ENCODE measurements at places on chromosomes 2 and 18.

DNA sequence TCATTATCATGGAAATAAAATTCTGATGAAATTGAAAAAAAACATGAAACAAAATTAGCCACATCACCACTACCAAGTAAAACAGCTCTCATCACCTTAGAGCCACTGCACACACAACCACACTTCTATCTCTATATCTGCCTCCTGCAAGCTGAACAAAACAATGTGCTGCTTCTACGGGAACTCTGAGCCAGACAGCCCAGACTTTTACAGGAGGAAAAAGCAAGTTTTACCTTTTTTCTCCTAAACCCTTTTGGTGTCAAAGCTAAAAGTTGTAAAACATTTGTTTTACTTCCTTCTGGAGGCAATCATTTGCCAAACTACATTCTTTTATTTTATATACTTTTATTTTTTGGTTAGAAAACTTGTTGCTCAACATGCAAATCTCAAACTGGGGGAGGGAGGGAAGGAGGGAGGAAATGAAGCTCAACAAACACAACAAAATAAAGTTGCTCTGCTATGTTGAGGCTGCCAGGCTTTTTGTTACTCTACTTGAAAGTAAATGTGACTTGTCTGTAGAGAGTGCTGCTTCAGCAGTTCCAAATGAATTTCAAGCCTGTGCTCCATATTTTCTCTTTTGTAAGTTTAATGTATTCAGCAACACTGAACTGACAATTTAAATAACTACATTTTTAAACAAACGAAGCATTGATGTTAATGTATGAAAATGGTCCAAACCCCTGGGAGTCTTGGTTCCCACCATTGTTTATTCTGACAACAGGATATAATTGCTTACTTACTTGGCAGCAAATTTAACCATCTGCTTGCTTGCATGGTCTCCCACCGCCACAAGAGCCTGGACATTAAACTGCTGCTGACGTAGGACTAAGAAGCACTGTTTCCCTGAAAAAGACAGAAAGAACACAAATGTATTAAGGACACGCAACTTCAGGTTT lies 24.5 kb downstream of the DARS1 start:
- no peak for DNase-seq

- DNase-seq: no peak
These were observed 13.8 kb downstream of the COL6A3 start for GRCh38 chr2:237400199-237400598.

- DNase-seq: no peak
These were observed 171.1 kb upstream of the MYT1L start for GRCh38 chr2:2502201-2502549.

DNA sequence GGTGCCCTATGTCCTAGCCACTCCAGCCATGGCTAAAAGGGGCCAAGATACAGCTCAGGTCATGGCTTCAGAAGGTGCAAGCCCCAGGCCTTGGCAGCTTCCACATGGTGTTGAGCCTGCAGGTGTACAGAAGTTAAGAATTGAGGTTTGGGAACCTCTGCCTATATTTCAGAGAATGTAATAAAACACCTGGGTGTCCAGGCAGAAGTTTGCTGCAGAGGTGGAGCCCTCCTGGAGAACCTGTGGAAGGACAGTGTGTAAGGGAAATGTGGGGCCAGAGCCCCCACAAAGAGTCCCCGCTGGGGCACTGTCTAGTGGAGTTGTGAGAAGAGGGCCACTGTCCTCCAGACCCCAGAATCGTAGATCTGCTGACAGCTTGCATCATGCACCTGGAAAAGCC lies 74.1 kb downstream of the SMIM21 start:
- no peak for DNase-seq

DNA sequence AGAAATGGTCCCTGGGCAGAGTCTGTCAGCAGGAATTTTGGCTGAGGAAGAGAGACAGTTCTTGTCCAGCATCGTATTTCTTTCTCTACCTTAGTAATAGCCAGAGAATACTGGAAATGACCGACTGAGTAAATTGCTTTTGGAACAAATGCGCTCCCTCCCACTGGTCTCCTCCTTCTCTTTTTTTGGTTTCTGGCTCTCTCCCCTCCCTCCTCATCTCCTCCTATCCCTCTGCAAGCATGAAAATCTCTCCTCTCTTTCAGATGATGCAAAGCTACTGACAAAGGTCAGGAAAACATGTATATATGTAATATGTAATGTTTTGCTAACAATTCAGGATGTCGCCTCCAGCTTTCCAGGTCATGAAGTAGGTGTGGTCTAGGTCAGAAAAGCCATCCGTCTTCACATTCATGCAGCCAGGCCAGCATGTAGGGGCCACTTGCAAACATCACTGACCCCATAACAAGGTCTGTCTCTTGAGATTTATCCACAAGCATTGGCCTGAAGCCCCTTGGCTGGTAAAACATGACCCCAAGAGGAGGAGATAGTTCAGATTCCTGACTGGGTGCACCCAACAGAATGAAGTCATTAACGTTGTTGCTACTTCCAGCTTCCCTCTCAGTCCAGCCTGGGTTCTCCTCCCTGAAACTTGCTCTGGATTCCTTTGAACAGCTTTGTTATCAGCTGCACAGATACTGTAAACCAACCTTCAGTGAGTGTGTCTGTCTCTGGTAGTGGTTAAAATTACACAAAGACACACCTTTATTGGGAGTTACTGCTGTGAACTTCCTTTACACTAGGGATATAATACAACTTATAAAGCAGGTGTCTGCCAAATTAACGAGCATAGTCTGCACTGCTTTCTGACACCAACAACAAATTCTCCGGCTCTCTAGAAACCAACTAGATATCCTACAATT lies 864.4 kb upstream of the KLHL29 start:
- DNase-seq: no peak

GRCh38 chr18:65753520-65753919 lies 2.7 kb downstream of the CDH7 start:
- no peak for DNase-seq

DNA sequence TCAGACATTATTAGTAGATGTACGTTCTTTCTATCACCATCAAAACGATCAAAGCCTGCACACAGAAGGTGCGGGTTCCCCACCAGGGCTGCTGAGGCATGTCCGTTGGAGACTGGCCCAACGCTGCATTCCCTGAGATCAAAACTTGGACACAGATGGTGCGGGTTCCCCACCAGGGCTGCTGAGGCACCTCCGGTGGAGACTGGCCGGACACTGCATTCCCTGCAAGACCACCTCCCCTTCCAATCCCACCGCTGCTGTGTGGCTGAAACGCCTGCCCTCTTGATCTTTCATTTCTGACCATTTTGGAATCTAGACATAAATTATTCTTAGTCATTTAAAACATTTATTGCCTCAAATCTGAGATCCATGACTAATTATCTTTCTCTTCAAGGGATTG lies 254.2 kb upstream of the SALL3 start:
- DNase-seq: no peak

DNA sequence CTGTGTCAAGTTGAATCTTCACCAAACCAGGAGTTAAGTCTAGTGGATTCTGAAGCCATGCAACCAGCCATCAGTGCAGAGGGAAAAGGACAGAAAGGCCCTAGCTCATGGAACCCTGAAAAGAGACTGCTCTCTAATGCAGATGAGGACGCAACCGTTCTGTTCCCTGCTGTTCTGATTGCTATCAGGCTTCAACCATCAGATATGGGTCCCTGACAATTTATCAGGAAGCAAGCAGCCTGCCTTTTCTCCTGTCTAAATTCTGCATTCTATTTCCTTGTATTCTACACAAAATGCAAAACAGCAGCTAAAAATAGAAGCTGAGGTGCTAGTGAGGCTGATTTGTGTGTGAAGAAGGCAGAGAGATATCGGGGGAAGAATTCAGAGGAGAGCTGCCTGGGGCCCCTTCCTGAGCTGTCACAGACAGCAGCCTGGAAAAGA lies 68.4 kb upstream of the RTN4 start:
- DNase-seq: no peak

DNA sequence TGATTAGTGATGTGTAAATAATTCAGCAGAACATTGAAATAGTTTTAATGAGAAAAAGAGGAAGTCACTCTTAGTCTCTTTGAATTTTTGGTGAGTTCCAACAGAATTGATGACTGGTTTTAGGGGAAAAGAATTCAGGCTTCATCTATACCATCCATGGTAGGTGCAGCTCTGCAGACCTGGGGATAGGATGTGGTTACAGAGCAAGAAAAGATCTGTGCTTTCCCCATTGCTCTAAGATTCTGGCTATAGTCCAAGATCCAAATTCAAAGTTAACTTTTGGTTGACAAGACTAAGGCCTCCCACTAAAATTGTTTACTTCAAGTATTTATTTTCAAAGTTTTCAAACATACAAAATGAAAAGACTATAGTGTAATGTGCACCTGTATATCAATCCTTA lies 3.6 kb downstream of the UGT1A10 start:
- DNase-seq: no peak

- no peak for DNase-seq
These were observed 48.9 kb upstream of the SPATS2L start for GRCh38 chr2:200257570-200257969.

DNA sequence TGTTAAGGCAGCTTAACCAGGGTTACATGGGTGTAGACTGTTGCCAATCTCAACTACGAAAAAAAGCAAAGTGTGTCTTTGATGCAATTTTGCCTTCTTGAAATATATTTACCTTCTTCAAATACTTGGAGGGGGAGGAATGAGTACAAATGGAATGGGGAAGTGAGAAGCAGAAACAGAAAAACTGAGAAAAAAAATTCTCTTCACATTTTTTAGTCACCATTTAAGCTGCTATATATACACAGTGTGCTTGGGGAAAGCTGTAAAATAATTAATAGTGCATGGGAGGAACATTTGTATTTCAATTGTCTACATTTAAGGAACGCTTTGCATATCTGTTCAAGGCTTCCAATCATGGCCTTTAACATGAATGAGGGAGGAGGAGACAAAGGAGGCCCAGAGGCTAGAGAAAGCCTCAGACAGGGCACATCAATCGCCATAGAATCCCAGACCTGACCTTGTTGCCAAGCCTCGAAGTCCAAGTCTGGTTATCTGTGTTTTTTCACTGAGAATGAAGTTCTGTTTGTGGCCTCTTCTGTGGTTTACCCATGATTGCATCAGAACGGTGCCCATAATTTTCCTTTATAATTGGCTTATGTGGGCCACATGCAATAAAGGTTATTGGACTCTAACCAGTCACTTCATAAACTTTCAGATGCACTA lies 158.6 kb downstream of the PIK3C3 start:
- no peak for DNase-seq

DNA sequence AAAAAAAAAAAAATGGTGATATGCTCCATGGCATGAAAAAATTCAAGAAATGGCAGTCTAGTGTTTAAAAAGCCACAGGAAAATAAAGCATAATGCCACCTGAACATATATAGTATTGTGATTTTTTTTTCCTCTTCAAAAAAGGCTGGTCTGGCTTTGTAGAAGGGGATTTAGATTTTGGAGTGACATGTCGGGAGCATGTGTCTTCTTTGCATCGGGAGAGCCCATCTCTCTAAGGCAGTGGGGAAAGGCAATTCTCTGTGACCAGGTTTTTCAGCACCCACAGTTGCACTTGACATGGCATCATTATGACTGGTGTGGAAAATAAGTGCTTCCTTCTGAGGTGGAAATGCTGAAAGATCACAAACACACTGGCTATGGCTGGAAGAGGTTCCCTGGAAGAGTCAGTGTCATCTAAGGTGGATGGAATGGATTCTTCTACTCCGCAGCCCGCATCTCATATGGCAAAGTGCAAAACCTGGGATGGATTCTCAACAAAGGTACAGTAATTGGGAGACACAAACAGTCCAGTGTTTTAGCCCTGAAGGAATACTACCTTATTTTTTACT lies 172.5 kb downstream of the AGAP1 start:
- DNase-seq: no peak

- DNase-seq: no peak
These were observed 49.2 kb upstream of the CREB1 start for GRCh38 chr2:207480521-207481040.

Measured in activated CD4-positive, alpha-beta T cell treated with anti-CD3 and anti-CD28 coated beads, Interleukin-2, amount 50 U/mL, for 4 hours (primary cell).